ENCODE measurements at places on chromosomes 1 and 21. TPM values are rescaled to one million over a fixed set of nuclear protein-coding genes. Genes with fewer than 3 reads are reported as not detected.

ZNF695 gene
- polyA plus RNA-seq = 11.1 TPM

DNA sequence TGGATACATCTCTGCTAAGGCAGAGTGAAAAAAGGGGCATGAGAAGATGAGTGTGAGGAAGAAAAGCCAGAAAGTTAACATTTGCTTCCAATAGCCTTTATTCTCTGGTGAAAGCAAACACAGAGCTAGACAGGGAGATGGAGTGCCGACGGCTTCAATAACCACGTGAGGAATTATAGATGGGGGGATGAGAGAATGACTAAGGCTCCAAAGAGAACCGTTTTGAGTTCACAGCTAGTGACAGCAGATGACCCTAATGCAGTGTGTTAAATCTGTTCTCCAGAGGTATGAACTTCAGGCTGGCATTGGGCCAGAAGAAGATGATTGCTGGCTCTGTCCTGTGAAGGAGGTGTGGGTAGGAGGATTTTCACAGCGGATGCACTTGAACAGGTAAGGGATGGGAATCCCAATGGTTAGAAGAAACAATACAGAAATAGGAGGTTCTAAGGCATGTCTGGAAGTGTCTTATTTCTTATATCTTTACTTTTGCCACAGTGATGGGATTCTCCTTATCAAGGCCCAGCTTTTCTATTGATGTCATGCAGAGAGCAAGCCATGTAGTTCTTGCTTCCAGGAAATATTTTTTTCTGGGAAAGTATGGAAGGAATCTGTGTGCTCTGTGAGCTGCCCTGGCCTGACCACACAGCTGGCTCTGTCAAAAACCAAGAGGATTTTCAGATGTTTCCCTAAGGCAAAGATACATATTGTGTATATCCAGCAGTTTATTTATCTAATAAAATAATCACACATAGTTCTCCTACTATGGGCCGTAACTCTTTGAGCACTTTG is 573.8 kb downstream of the LTN1 start:
- H3K36me3 ChIP-seq = no peaks in the 10 kb centered on the region
- H3K4me3 ChIP-seq = no peak overlapping the region
- H3K27me3 ChIP-seq = no peaks in the 10 kb centered on the region

GJB4 gene
- not detected for polyA plus RNA-seq

GRCh38 chr1:183585038-183585437 is 5.2 kb downstream of the NCF2 start:
- no peaks in the 10 kb centered on the region for H3K36me3 ChIP-seq
- H3K4me1 ChIP-seq = peaks cover 9% of the 10 kb centered on the region
- no peak overlapping the region for H3K4me3 ChIP-seq
- H3K27me3 ChIP-seq = peaks cover 35% of the 10 kb centered on the region
- no peak overlapping the region for H3K27ac ChIP-seq

PLPP3 gene
- polyA plus RNA-seq = 0.20 TPM

THEMIS2 gene
- 12.8 TPM for polyA plus RNA-seq

DNA sequence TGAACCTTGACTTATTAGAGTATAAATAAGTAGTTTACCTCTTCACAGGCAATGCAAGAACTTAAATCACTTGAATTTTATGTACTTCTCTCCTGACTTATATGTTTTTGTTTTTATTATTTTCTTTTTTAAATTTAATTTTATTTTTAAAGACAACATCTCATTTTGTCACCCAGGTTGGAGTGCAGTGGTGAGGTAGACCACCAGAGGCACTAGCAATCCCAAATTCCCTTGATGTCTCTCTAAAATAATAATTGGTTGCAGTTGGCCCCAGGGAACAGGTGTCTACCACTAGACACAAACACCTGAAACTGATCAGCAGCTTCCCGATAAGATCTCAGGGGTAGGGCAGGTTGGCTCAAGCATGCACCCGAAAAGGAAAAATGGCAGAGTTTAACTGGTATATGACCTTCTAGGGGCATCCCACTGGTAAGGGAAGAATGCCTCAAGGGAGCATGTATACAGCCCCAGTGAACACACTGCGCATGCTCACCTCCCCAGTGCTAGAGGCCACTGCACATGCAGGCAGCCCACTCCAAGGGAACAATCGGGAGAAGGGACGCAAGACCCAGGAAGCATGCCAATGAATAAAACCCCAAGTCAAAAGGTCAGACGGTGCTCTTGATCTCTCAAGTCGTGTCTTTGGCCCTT is 14.6 kb downstream of the EXOC8 start:
- H3K36me3 ChIP-seq = no peaks in the 10 kb centered on the region
- no peaks in the 10 kb centered on the region for H3K4me1 ChIP-seq
- H3K4me3 ChIP-seq = no peak overlapping the region
- H3K27ac ChIP-seq = no peak overlapping the region
- no peak for DNase-seq
- H3K27me3 ChIP-seq = peaks cover 5% of the 10 kb centered on the region

LCE1F gene
- polyA plus RNA-seq = not detected

DNA sequence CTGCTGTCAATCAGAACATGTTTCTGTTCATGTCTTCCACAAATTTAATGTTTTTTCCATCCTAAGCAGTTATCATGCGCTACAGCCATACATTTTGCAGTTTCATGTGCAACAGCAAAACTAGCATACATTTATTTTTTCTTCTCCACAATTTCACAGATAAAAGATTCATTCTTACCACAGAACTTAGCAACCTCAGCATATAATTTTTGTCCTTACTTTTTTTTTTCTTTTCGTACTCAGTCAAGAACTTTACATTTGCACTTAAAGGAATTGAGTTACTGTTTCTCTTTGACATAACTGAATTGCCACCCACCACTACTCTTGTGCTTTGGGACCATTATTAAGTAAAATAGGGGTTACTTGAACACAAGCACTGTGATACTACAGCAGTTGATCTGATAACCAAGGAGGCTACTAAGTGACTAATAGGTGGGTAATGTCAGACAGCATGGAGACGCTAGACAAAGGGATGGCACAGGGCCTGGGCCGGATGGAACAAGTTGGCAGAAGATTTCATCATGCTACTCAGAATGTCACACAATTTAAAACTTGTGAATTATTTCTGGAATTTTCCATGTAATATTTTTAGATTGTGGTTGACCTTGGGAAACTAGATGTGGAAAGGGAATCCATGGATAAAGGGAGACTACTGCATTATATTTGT is 50.2 kb upstream of the LHX8 start:
- DNase-seq = no peak
- no peaks in the 10 kb centered on the region for H3K4me1 ChIP-seq

DNA sequence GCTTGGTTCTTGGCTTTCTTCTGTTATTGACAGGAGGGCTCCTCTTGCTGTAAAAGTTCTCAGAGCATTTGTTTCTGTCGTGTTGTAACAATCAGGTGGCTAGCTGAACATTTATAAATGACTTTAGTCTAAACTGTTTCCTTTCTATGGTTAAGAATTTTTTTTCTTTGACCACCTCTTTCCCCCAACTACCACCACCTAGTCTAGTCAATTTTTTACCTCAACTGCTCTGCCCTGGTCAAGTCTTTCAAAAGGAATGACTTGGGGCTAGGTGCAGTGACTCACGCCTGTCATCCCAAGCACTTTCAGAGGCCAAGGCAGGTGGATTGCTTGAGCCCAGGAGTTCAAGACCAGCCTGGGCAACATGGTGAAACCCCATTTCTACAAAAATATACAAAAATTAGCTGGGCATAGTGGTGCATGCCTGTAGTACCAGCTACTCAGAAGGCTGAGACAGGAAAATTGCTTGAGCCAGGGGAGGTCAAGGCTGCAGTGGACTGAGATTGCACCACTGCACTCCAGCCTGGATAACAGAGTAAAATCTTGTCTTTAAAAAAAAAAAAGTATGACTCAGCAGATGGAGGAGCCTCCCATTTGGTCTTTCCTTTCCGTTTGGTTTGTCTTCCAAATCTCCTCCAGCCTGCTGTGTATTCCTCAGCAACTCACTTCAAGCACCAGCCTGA is 40.7 kb downstream of the MAP3K21 start:
- H3K27ac ChIP-seq = no peak overlapping the region
- no peak for DNase-seq
- no peaks in the 10 kb centered on the region for H3K36me3 ChIP-seq
- H3K4me1 ChIP-seq = no peaks in the 10 kb centered on the region

DNA sequence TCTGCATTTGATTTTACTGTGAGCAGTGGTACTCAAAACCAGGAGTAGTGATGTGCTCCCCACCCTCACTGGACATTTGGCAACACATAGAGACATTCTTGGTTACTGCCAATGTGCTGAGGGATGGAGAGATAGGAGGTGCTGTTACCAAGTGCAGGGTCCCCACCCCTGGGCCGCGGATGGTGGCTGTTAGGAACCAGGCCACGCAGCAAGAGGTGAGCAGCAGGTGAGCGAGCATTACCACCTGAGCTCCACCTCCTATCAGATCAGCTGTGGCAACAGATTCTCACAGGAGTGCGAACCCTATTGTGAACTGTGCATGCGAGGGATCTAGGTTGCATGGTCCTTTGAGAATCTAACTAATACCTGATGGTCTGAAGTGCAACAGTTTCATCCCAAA is 95.7 kb downstream of the AKT3 start:
- H3K4me3 ChIP-seq = no peak overlapping the region
- no peaks in the 10 kb centered on the region for H3K27me3 ChIP-seq
- no peak overlapping the region for H3K27ac ChIP-seq
- no peaks in the 10 kb centered on the region for H3K36me3 ChIP-seq

- H3K36me3 ChIP-seq = no peaks in the 10 kb centered on the region
- DNase-seq = no peak
- H3K4me3 ChIP-seq = no peak overlapping the region
- H3K27me3 ChIP-seq = no peaks in the 10 kb centered on the region
- no peaks in the 10 kb centered on the region for H3K4me1 ChIP-seq
Observed at GRCh38 chr1:181334724-181335123, 148.6 kb upstream of the CACNA1E start.

A3GALT2 gene
- polyA plus RNA-seq = not detected

RNF223 gene
- not detected for polyA plus RNA-seq

GRCh38 chr1:220485131-220485530 is 42.8 kb upstream of the MARK1 start:
- no peaks in the 10 kb centered on the region for H3K4me1 ChIP-seq
- no peak overlapping the region for H3K4me3 ChIP-seq
- H3K27me3 ChIP-seq = no peaks in the 10 kb centered on the region
- no peaks in the 10 kb centered on the region for H3K36me3 ChIP-seq
- no peak overlapping the region for H3K27ac ChIP-seq

DNA sequence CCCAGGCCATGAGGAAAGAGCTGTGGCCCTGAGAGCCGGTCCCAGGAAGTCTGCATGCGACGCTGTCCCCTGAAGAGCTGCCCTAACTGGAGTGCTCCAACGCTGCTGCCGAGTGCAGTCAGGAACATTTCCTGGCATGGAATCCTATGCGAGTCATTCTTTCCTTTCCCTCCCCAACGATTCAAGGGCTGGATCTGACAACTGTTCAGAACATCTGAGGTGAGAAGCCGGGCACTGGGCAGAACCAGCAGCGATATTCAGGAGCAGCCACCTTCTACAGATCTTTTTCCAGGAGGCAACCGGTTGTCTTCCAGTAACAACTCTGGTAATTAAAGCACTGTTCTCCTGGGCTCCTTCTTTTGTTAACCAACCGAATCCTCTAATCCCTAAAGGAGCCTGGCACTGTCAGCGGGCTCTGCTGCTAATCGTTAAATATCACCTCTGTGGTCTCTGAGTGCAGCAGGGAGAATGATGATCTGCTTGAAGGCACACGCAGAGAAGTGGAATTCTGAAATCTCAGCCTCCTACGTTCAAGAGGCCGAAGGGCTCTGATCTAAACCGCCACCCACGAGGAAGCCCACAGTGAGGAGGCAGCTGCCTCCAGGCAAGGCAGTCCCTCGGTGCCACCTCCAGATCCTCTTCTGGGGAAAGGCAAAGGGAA is 55.8 kb downstream of the SLC45A1 start:
- DNase-seq = no peak
- H3K4me3 ChIP-seq = no peak overlapping the region
- H3K4me1 ChIP-seq = no peaks in the 10 kb centered on the region
- H3K36me3 ChIP-seq = peaks cover 12% of the 10 kb centered on the region

HSD3B1 gene
- not detected for polyA plus RNA-seq

GRCh38 chr1:37682334-37682987 is 9.9 kb upstream of the CDCA8 start:
- peak; percentile 68 for DNase-seq
- no peak overlapping the region for H3K27ac ChIP-seq
- H3K4me3 ChIP-seq = no peak overlapping the region
- H3K4me1 ChIP-seq = no peaks in the 10 kb centered on the region
- H3K27me3 ChIP-seq = peaks cover 5% of the 10 kb centered on the region
- peaks cover 64% of the 10 kb centered on the region for H3K36me3 ChIP-seq

EIF2D gene
- 113 TPM for polyA plus RNA-seq

GRCh38 chr1:90122654-90123340 is 127.9 kb downstream of the ZNF326 start:
- no peak overlapping the region for H3K4me3 ChIP-seq
- H3K27ac ChIP-seq = no peak overlapping the region
- no peaks in the 10 kb centered on the region for H3K4me1 ChIP-seq
- DNase-seq = no peak
- H3K36me3 ChIP-seq = no peaks in the 10 kb centered on the region
- H3K27me3 ChIP-seq = no peaks in the 10 kb centered on the region
